Activated B cell treated with CpG ODN at 0.5 μM for 24 hours (primary cell): ENCODE measurements at places on chromosomes 13 and 19.

GRCh38 chr13:101698400-101698799, 245.9 kb downstream of the ITGBL1 start:
- no peak for DNase-seq

GRCh38 chr19:6065685-6066374, 44.5 kb downstream of the RFX2 start:
- no peak for DNase-seq

DNA sequence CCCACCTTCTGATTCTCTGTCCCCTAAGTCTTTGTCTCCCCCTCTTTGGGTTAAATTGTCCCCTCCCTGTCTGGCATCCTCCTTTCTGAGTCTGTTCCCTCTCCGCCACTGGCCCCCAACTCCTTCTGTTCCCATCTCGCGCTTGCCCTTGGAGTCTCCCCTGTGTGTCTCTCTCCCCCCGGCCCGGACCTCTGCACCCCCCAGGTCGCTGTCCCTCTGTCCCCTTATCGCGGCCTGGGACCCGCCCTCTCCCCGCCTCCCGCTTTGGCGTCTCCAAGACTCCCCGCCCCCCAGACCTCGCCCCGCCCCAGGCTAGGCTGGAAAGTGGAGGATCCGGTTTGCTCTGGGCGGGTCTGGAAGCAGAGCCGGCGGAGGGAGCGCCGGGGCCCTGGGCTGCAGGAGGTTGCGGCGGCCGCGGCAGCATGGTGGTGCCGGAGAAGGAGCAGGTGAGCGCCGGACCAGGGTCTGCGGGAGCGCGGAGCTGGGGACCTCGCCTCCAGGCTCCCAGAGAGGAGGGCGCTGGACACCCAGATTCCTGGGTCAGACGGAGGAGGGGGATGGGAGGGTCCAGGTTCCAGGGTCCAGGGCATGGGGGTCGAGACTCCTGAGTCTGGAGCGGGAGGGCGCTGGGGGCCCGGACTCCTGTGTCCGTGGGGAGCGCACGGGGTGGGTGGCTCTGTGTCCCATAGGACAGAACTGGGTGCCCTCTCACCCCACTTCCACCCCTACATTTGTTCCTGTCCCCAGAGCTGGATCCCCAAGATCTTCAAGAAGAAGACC, at the start of gene TRPM4:
TRPM4 (plus strand) TSS at position 348 of the 780 bp plus-strand sequence; CDS start at position 423, 75 bp downstream.
- no peak for DNase-seq

DNA sequence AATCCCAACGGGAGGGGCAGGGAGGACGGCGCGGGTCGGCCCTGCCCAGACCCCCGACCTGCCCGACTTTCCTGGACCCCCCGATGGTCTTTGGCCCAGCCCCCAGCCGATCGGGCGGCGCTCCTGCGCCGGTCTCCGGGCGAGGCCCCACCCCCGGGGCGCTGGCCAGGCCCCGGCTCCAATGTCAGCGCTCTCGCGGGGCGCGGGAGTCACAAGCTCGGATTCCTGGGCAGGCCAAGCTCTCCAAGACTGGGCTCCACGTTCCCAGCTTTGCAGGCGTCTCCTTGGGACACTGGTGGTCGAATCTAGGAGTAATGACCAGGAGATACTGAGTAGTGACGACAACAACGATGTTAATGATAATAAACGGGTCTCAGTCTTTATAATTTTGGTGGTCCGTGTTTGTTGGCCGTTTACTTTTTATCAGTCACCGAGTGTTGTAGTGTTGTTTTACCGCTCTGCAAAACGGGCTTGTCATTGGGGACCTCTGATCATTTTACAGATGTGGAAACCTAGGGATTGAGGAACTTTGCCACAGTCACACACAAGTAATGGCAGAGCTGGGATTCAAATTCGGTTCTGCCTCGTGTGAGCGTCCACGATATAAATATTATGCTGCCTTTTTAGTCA, 545 bp downstream of the RAD23A start:
- DNase-seq = peak; percentile 58

DNA sequence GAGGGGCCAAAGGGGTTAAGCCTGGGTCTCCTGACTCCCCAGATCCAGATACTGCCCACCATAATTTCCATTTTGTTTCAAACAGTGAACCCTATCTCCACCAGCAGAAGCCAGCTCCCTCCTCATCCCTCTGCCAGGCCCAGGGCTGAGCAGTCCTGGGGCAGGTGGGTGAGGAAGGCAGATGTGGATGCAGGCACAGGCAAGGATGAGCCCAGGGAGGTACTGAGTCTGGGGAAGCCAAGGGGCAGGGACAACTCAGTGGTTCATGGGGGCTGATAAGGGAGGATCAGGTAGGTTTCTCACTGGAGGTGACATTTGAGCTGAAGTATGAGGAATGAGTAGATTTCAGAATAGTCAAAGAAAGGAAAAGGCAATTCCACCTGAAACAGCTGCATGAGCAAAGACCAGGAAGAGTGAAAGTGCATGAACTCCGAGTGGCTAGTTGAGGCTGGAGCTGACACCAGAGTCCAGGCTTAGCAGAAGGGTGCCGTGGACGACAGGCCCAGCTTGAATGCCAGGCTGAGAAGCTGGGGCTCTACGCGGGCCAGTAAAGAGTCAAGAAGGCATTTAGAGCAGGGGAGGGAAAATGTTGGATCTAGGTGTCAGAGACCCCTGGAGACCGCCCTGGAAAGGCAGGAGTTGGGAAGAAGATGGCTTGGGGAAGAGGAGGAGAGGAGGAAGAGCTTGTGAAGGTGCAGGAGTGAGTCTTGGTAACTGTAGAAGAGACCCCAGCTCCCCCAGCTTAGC, 10.3 kb downstream of the CIC start:
- DNase-seq = no peak

DNA sequence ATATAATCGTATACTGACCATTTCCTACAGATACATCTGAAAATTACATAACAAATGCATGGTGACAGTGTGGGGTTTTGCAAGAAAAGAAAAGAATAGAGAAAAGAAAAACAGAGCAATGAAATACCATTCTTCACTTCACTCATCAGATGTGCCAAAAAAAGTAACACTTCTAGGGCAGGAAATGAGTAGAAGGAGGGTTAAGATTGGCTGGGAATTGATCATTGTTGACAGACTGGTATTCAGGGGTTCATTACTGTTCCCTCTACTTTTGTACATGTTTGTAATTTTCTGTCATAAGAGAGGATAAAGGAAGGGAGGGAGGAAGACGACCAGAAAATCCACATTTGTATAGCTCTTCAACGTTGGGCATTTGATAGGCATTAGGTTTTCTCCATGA, 31.5 kb downstream of the ABCC4 start:
- no peak for DNase-seq

- peak; percentile 5 for DNase-seq
These were observed 13.8 kb downstream of the LILRB1 start for GRCh38 chr19:54644056-54644455.

DNA sequence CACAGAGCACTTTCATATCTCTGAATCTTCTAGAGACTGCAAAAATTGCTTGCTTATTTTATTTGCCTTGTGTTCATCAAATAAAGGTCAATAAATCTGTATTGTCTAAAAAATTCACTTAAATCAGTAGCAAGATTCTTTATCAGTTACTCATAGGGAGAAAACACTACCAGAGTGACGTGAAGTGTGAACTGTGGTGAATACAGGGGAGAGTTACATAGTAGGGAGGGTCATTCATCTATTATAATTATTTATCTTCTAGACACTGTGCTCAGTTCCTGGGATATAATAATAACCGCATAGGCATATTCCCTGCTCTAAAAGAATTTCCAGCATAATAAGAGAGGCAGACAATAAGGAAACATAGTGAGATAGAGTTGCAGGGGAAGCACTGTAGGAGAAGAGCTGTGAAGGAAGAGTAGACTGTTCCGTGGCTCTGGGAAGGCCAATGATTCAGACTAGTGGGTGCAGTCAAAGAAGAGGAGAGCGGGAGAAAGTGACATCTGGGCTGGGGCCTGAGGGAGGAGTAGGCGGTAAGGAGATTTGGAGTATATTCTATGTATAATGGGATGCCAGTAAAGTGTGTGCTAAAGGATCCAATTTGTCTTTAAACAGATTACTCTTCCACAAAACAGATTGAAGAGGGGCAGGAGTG, 84.0 kb upstream of the TDRD3 start:
- no peak for DNase-seq

GRCh38 chr13:109157275-109157674, 527.9 kb downstream of the MYO16 start:
- no peak for DNase-seq

GRCh38 chr19:16208847-16209665, 11.3 kb downstream of the AP1M1 start:
- DNase-seq = no peak

- DNase-seq = peak; percentile 36
These were observed 24.3 kb downstream of the COLGALT1 start for GRCh38 chr19:17579661-17580244.

DNA sequence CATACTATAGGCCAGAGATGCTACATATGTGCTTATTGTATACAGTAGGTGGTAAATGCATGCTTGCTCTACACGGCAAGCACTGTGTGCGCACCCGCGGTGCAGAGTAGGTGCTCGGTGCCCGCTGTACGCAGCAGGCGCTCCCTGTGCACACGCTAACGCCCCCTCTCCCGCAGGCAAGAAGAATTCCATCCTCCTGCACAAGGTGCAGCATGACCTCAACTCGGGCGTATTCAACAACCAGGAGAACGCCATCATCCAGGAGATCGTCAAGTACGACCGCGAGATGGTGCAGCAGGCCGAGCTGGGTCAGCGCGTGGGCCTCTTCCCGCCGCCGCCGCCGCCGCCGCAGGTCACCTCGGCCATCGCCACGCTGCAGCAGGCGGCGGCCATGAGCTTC, 17.7 kb downstream of the POLRMT start:
- no peak for DNase-seq

DNA sequence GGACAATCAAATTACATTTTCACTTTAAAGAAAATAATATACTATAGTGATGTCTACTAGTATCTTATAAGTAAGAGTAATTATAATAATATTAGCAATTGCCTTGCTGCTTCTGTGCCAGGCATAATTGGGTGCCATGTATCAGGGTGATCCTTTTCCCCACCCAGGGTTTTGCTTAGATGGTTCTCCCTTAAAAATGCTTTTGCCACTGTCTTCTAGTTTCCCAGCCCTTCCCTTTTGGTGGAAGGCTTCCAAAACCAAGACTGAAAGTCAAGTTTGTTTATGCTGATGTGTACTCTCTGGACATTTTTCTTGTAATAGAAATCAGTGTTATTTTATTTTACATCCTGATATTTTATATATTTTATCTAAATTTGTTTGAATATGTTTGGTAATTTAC, 77.8 kb downstream of the ITGBL1 start:
- DNase-seq = no peak

GRCh38 chr13:79986890-79987289, 354.0 kb downstream of the SPRY2 start:
- DNase-seq = no peak

GRCh38 chr19:17352608-17353280, 15.4 kb downstream of the GTPBP3 start:
- DNase-seq = no peak
